ENCODE measurements at places on chromosomes 2 and 18.

DNA sequence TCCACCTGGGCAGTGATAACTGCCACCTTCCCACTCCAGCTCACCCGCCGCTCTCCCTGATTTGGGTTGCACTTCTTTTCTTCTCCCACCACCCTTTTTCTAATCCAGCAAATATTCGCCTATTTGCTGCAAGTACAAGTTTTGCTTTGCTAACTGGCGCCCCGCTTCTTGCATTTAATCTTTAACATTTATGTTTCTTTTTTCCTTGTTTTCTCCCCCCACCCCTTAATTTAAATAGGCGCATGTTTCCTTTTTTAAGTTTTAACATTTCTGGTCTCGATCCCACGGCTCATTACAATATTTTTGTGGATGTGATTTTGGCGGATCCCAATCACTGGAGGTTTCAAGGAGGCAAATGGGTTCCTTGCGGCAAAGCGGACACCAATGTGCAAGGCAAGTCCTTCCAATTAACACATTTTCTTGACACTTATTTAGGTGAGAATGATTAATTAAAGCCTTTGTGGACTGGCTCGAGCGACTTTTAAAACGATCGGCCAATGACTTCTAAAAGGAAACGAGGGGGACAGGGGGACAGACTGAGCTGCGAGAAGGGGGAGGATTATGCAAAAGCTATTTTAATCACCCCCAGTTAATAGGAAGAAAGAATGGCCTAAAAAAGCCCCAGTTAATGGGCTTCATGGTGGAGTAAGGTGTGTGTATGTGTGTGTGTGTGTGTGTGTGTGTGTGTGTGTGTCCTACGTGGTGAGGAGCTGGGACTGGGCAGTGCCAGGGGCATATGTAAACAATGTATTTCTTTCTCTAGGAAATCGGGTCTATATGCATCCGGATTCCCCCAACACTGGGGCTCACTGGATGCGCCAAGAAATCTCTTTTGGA lies 1.6 kb downstream of the TBR1 start:
- peak overlapping the region; percentile 86 for H3K4me3 ChIP-seq
- H3K27ac ChIP-seq: no peak overlapping the region

DNA sequence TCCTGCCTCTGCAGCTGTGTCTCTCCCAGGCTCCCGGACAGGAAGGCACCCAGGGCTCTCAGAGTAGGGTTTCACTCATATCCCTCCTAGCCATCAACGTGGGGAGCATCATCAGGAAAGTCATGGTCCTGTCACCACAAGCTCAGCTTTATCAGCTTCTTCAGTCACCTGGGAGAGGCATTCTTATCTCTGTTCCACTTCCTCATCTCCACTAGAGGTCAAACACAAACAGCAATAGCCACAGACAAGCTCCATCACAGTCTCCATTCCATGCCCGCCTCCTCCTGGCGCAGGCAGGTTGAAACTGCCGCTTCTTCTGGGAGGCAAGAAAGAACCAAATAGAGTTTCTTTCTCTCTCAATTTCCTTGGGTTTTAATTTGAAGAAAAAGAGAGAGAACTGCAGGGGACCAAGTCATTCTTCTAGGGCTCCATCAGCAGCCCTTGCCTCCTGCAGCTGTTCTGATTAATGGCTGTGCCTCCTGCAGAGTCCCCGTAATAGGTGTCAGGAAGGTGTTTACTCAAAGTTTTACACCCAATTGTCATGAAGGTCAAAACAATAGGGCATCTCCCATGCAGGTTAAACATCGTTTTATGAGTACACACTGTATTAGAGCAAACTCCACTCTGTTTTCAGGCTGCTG lies 377.9 kb downstream of the TMEM182 start:
- no peak for DNase-seq
- H3K4me3 ChIP-seq: no peak overlapping the region
- H3K4me1 ChIP-seq: no peaks in the 10 kb centered on the region
- H3K36me3 ChIP-seq: no peaks in the 10 kb centered on the region

GRCh38 chr2:223363085-223363484 lies 239.1 kb downstream of the SCG2 start:
- H3K4me3 ChIP-seq: no peak overlapping the region
- H3K27me3 ChIP-seq: no peaks in the 10 kb centered on the region
- H3K36me3 ChIP-seq: no peaks in the 10 kb centered on the region
- H3K27ac ChIP-seq: no peak overlapping the region
- no peak for DNase-seq

GRCh38 chr2:886072-887022 lies 64.3 kb upstream of the SNTG2 start:
- no peak overlapping the region for H3K27ac ChIP-seq
- peaks cover 54% of the 10 kb centered on the region for H3K27me3 ChIP-seq
- H3K36me3 ChIP-seq: peaks cover 3% of the 10 kb centered on the region
- no peak for DNase-seq

DNA sequence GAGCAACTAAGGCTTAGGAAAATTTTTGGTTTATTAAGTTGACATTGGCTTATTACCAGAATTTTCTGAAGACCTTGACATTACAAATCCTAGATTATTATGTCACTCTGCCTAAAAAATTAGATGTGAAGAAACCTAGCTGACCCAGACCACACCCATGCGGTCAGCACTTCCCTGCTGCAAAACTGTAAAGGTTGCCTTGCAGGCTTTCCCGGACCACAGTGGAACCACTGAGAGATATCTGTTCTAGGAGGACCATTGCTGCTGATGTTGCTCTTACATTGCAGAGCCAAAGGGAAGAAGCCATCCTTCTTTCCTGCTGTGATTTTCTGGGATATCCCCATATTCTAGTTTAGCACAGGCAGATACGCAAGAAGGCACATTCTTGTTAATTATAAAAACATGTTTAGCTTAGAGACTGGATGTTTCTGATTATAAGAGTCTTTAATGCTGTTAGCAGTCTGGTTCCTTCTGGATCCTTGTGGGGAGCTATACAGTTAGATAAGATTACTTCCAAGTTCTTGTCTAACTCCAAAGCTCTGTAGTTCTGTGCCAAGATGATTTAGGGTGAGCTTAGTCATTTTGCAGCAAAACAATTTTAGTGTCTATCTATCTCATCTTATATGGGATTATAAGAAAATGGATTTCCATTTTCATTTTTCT lies 70.2 kb downstream of the AOX1 start:
- no peak overlapping the region for H3K27ac ChIP-seq
- DNase-seq: no peak
- H3K4me1 ChIP-seq: no peaks in the 10 kb centered on the region
- H3K27me3 ChIP-seq: peaks cover 32% of the 10 kb centered on the region
- H3K4me3 ChIP-seq: no peak overlapping the region
- H3K36me3 ChIP-seq: no peaks in the 10 kb centered on the region

GRCh38 chr2:72719416-72719815 lies 106.4 kb downstream of the EXOC6B start:
- H3K4me3 ChIP-seq: no peak overlapping the region
- DNase-seq: no peak
- H3K27me3 ChIP-seq: no peaks in the 10 kb centered on the region
- peaks cover 4% of the 10 kb centered on the region for H3K36me3 ChIP-seq

DNA sequence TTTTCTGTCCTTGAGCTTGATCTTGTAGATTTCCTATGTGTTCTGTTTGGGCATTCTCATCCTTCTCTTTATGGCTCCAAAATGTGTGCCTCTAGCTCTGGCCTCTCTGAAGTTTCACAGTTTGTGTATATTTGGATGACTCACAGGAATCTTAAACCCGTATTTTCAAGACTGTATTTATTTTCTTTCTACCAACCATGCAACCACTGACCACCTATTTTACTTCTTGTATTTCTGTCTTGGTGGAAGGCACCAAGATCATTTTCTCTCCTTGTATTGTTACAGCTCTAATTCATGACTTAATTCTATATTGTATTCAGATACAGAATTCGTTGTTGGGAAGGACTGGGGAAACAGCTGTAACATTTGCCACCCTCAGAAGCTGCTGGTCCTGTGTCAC lies 39.5 kb downstream of the ACSL3 start:
- H3K4me1 ChIP-seq: peaks cover 20% of the 10 kb centered on the region
- H3K27me3 ChIP-seq: no peaks in the 10 kb centered on the region
- peak overlapping the region; percentile 74 for H3K27ac ChIP-seq
- peaks cover 2% of the 10 kb centered on the region for H3K36me3 ChIP-seq

DNA sequence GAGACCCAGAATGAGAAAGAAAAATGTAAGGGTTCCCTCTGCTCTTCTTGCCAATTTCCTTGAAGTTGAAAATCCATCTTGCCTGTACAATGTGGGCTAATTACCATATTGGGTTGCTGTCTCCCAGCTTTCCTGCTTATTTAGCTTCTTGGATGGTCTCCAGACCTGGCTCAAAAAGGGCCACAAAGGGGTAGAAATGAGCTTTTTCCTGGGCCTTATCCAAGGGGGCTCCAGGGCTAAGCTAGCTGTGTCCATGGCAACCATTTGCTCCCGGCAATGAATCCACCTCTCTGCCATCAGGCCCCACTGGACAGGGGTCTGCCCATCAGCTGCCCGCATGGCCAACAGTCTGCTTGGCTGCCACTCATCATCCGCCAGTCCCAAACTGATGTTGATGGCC lies 85.0 kb downstream of the BOD1L2 start:
- no peaks in the 10 kb centered on the region for H3K27me3 ChIP-seq
- no peaks in the 10 kb centered on the region for H3K36me3 ChIP-seq
- DNase-seq: no peak
- H3K4me1 ChIP-seq: no peaks in the 10 kb centered on the region
- H3K27ac ChIP-seq: no peak overlapping the region

GRCh38 chr2:158743879-158744278 lies 51.2 kb upstream of the DAPL1 start:
- H3K27me3 ChIP-seq: peaks cover 61% of the 10 kb centered on the region
- no peak overlapping the region for H3K27ac ChIP-seq
- DNase-seq: no peak
- H3K36me3 ChIP-seq: no peaks in the 10 kb centered on the region
- peaks cover 6% of the 10 kb centered on the region for H3K4me1 ChIP-seq
- no peak overlapping the region for H3K4me3 ChIP-seq

- H3K4me1 ChIP-seq: peaks cover 21% of the 10 kb centered on the region
- peak overlapping the region; percentile 63 for H3K27ac ChIP-seq
- peaks cover 2% of the 10 kb centered on the region for H3K36me3 ChIP-seq
- no peak overlapping the region for H3K4me3 ChIP-seq
- DNase-seq: no peak
- no peaks in the 10 kb centered on the region for H3K27me3 ChIP-seq
Observed at GRCh38 chr18:74288730-74289129, 3.0 kb downstream of the CYB5A start.

GRCh38 chr2:227570615-227571014 lies 28.1 kb upstream of the SCYGR2 start:
- no peak for DNase-seq
- peaks cover 6% of the 10 kb centered on the region for H3K27me3 ChIP-seq
- no peaks in the 10 kb centered on the region for H3K36me3 ChIP-seq
- peak overlapping the region; percentile 65 for H3K27ac ChIP-seq
- H3K4me1 ChIP-seq: peaks cover 8% of the 10 kb centered on the region
- no peak overlapping the region for H3K4me3 ChIP-seq

- no peaks in the 10 kb centered on the region for H3K27me3 ChIP-seq
- no peaks in the 10 kb centered on the region for H3K36me3 ChIP-seq
- no peak overlapping the region for H3K27ac ChIP-seq
- no peaks in the 10 kb centered on the region for H3K4me1 ChIP-seq
Observed at GRCh38 chr18:6956999-6957398, 160.6 kb downstream of the LAMA1 start.

- H3K27ac ChIP-seq: no peak overlapping the region
- H3K4me1 ChIP-seq: peaks cover 3% of the 10 kb centered on the region
- H3K36me3 ChIP-seq: no peaks in the 10 kb centered on the region
- peaks cover 46% of the 10 kb centered on the region for H3K27me3 ChIP-seq
- no peak for DNase-seq
- H3K4me3 ChIP-seq: no peak overlapping the region
Observed at GRCh38 chr18:62486290-62486964, 36.4 kb upstream of the ZCCHC2 start.

GRCh38 chr2:76268484-76268883 lies 557.8 kb upstream of the GCFC2 start:
- DNase-seq: no peak
- H3K27me3 ChIP-seq: no peaks in the 10 kb centered on the region
- no peaks in the 10 kb centered on the region for H3K4me1 ChIP-seq
- no peak overlapping the region for H3K4me3 ChIP-seq
- H3K36me3 ChIP-seq: no peaks in the 10 kb centered on the region

- H3K4me1 ChIP-seq: no peaks in the 10 kb centered on the region
- H3K36me3 ChIP-seq: no peaks in the 10 kb centered on the region
Observed at GRCh38 chr2:31031132-31031706, 107.0 kb downstream of the GALNT14 start.

DNA sequence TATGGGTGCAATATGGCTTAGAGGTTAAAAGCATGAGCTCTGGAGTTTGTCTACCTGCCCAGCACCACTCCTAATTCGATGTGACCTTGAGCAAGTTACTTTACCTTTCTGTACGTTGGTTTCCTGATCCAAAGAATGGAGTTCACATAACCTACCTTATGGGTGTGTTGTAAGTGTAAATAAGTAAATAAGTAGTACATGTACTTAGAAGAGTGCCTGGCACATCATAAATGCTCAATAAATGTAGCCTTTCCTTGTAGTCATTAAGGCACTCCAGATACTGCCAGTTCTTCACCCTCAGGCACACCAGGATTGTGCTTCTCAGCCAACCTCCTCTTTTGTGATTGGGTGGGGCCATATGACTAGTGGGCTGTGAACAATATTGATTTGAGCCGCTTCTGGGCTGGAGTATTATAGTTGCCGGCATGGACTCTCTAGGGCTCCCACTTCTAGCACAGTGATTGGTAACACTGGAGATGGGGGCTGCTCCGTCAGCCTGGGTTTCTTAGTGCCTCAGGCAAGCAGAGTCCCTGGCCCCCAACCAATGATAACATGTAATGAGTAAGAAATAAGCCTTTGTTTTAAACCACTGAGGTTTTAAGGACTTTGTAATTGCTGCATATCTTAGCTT lies 101.7 kb upstream of the NOSTRIN start:
- no peak for DNase-seq
- H3K4me1 ChIP-seq: peaks cover 7% of the 10 kb centered on the region
- peaks cover 8% of the 10 kb centered on the region for H3K36me3 ChIP-seq
- no peaks in the 10 kb centered on the region for H3K27me3 ChIP-seq
- no peak overlapping the region for H3K27ac ChIP-seq
- no peak overlapping the region for H3K4me3 ChIP-seq

DNA sequence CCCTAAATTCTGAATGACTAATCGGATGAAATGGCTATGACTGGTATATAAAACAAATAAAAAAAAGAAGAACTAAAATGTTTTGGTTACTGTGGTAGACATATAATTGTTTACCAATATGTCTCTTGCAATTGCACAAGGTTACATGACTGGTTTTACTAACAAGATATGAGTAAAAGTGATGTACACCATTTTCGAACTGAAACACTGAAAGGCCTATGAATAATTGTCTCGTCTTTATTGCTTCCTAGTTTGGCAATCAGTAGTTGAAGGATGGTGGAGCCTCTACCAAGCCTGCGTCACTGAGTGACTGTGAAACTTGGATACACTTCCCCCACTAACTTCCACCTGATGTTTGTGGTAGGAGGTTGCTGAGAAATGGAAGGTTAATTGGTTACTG lies 16.5 kb downstream of the CDH19 start:
- no peak overlapping the region for H3K27ac ChIP-seq
- H3K27me3 ChIP-seq: no peaks in the 10 kb centered on the region
- H3K4me3 ChIP-seq: no peak overlapping the region
- no peak for DNase-seq
- H3K4me1 ChIP-seq: no peaks in the 10 kb centered on the region
- H3K36me3 ChIP-seq: no peaks in the 10 kb centered on the region

- H3K36me3 ChIP-seq: no peaks in the 10 kb centered on the region
- peaks cover 12% of the 10 kb centered on the region for H3K4me1 ChIP-seq
- H3K27ac ChIP-seq: peak overlapping the region; percentile 88
Observed at GRCh38 chr18:44838971-44839666, 158.4 kb downstream of the SETBP1 start.

All from T-helper 17 cell (primary cell).